Iris pigment epithelial cell (primary cell): ENCODE measurements at places on chromosomes 1 and 21.

DNA sequence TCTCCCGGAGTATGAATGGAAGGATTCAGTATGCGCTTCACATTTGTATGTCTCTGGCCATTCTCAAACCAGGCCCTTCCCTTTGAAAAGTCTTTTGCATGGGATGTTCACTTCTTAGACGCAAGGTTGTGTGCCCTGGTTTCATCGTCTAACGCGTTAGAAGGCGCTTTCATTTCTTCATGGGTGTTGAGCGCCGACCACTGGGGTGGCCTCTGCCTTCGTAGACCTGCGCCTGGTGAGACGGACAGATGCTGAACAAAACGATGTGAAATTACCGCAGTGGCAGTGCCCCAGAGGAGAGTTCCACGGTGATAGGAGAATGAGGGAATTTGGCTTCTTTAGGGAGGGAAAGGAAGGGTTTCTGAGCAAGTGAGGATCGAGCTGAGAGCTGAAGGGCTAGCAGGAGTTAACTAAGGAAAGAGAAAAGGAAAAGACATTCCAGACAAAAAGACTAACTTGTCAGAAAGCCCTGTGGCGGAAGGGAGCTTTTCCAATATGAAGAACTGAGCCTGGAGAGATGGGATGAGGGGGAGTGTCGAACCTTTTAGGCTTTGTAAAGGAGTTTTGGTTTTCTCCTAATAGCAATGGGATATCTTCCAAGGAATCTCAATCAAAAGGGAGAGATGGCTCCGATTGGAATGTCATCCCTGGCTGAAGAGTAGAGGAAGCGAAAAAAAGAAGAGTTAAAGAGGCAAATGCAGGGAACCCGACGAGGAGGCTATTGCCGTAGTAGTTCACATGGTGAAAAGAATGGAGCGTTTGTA is 951 bp downstream of the GGPS1 start:
- DNase-seq: peak; percentile 73

DNA sequence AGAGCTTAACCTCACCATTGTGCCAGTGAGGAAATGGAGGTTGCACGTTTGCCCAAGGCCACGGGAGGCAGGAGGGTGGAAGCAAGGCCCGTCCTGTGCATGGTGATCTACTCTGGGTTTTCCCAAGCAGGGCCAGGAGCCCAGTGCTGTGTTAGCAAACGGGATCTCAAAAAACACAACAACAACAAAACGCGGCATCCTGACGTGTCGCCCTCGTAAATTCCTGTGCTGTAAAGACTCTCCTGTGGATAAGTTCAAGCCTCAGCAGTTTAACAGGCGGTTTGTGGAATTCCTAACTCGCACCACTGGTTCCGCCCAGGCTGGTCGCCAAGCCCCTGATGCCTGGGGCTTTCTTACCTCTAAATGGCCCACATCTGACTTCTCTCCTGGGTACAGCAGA is 39.1 kb downstream of the TFF3 start:
- DNase-seq: no peak

DNA sequence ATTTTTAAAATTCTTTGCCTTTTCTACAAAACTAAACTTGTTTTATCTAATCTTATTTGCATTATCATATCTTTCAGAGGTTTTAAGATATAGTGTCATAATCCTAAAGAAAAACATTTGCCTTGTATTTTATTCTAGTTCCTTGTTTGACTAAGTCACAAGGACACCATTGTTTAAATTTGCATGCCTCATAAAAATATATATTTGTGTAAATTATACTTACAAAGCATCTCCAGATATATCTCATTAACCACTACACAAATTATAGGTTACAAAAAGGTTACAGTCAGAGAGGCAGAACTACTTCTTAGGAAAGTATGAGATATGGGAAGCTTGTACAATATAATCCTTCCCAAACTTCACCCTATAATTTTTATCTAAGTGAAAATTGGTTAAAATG is 4.2 kb upstream of the RGS13 start:
- DNase-seq: no peak

GRCh38 chr1:15951341-15952153 is 24.4 kb downstream of the ZBTB17 start:
- no peak for DNase-seq

GRCh38 chr1:36842448-36842847 is 191.9 kb downstream of the GRIK3 start:
- no peak for DNase-seq
